Calu3 (cell line): ENCODE measurements at places on chromosomes 4 and X.

DNA sequence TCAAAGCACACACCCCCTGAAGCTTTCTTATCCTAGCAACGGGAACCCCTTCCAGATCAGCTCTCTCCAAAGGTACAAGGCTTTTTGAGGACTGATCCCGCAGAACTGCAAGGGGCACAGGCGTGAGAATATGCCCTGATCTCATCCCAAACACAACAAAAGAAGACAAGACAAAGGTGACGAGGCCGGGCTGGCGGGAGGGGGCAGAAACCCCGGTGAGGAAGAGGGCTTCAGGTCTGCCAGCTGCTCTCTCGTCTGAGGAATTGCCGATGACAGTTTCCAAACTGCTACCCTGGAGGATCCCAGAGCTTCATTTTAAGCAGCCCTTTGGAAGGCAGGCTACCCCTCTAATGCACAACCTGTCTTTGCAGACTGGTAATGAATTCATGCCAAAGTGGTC, 3.4 kb downstream of the HCFC1 start:
- H3K4me3 ChIP-seq = peak overlapping the region; percentile 42
- DNase-seq = no peak
- peaks cover 56% of the 10 kb centered on the region for H3K36me3 ChIP-seq
- peaks cover 23% of the 10 kb centered on the region for H3K4me1 ChIP-seq
- no peaks in the 10 kb centered on the region for H3K27me3 ChIP-seq

DNA sequence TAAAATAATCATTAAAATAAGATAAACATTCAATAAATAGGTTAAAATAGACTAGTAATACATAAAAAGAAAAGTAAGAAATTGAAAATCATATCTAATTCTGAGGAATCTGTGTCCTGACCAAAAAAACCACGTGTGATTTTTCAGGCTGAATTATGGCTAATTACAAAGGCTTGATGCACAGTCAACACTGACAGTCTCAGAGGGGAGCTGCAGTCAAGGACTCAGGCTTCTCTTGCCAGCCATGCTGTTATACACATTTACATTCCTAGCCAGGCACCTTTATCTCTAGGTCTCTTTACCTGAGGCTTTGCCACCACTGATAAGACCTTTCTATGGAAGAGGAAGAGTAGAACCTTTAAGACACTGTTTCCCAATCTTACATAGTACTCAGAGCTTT, 1737.7 kb upstream of the PCDH10 start:
- H3K27me3 ChIP-seq = no peaks in the 10 kb centered on the region
- H3K4me3 ChIP-seq = no peak overlapping the region
- no peaks in the 10 kb centered on the region for H3K4me1 ChIP-seq

- H3K4me3 ChIP-seq = no peak overlapping the region
- H3K4me1 ChIP-seq = no peaks in the 10 kb centered on the region
- no peaks in the 10 kb centered on the region for H3K36me3 ChIP-seq
- DNase-seq = no peak
Observed at GRCh38 chrX:112068430-112068829, 14.1 kb downstream of the TRPC5 start.

GRCh38 chr4:163591614-163592020, 97.1 kb downstream of the TMA16 start:
- DNase-seq = no peak
- H3K4me1 ChIP-seq = no peaks in the 10 kb centered on the region

- H3K4me3 ChIP-seq = no peak overlapping the region
- H3K27me3 ChIP-seq = no peaks in the 10 kb centered on the region
- DNase-seq = no peak
- no peak overlapping the region for H3K27ac ChIP-seq
- H3K4me1 ChIP-seq = peaks cover under 1% of the 10 kb centered on the region
- H3K36me3 ChIP-seq = no peaks in the 10 kb centered on the region
Observed at GRCh38 chrX:21735038-21735767, 22.7 kb downstream of the SMPX start.

DNA sequence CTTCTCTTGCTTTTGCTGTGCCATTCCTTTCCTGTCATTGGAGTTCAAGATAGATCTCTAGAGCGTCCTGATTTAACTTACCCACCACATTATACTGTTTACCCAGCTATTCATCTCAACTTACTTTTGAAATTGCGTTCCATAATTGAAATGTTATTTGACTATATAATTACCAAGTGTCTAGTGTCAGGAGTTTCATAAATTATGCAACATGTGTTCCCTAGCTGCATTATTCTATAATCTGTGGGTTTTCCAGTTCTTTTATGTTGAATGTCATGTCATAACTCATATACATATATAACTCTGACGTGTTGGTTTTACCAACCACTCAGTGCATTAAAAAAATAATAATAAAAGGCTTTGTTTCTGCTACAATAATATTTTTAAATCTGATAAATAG, 285.9 kb upstream of the ARSJ start:
- no peaks in the 10 kb centered on the region for H3K36me3 ChIP-seq
- no peak for DNase-seq
- peaks cover 35% of the 10 kb centered on the region for H3K4me1 ChIP-seq
- no peaks in the 10 kb centered on the region for H3K27me3 ChIP-seq
- peak overlapping the region; percentile 22 for H3K4me3 ChIP-seq
- peak overlapping the region; percentile 69 for H3K27ac ChIP-seq

DNA sequence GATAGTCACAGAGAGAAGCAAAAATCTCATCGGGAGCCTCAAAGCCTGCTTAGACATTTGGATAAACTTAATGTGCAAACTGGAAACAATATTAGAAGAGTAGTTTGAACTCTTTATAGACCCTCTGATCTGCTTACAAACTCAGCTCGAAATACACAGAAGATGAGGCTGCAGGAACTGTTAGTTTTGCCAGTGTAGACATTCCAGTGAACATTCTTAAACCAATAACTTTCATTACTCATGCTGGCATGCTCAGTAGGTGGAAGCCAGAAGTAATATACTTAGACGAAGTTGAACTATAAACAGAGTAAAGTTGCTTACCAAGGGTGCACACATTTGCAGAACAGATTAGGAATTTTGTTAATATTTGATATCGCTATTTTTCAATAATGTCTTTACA, 303.5 kb downstream of the ANKRD50 start:
- H3K36me3 ChIP-seq = no peaks in the 10 kb centered on the region
- no peaks in the 10 kb centered on the region for H3K27me3 ChIP-seq
- DNase-seq = no peak

DNA sequence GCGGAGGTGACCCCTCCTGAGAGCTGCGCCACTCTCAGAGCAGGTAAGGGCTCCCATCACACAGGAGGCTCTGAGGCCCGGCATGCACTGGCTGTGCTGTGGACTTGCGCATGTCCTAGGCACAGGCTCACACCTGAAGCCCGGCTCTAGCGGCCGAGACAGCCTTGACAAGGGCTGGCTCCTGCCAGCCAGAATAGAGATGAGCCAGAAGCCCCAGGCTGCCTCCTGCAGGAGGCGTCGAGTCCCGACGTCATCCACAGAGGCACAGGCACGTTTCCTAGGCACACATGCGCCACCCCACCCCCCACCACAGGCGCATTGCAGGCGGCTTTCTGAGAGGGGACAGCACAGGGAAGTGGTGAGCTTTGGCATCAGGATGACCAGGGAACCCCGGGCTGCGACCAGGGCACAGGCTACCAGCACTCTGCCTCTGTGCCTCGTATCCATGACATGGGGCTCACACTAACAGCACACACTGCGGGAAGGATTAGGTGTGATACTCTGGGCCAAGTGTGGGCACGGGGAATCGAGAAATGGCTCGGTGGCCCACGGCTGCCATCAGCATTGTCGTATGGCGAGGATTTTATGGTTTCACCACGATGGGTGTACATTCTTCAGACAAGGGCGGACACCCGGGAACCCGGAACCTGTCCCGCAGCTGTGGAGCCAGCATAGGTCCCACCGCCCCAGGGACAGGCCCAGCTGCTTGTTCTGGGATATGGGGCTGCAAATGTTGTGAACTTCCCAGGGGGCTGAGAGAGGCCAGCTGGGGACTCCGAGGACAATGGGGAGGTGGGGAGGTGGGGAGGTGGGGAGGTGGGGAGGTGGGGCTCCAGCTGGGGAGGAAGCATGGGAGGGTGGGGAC, 90.7 kb upstream of the ADRA2C start:
- H3K4me3 ChIP-seq = no peak overlapping the region
- no peak overlapping the region for H3K27ac ChIP-seq
- peaks cover 91% of the 10 kb centered on the region for H3K27me3 ChIP-seq
- no peak for DNase-seq
- no peaks in the 10 kb centered on the region for H3K4me1 ChIP-seq

- no peak overlapping the region for H3K27ac ChIP-seq
- no peak overlapping the region for H3K4me3 ChIP-seq
- no peak for DNase-seq
- H3K27me3 ChIP-seq = peaks cover 17% of the 10 kb centered on the region
- H3K4me1 ChIP-seq = no peaks in the 10 kb centered on the region
- H3K36me3 ChIP-seq = no peaks in the 10 kb centered on the region
Observed at GRCh38 chrX:11577603-11578002, 88.1 kb downstream of the ARHGAP6 start.

- no peaks in the 10 kb centered on the region for H3K4me1 ChIP-seq
- no peak overlapping the region for H3K27ac ChIP-seq
- H3K36me3 ChIP-seq = no peaks in the 10 kb centered on the region
Observed at GRCh38 chr4:117771647-117772337, 262.5 kb upstream of the NDST3 start.

DNA sequence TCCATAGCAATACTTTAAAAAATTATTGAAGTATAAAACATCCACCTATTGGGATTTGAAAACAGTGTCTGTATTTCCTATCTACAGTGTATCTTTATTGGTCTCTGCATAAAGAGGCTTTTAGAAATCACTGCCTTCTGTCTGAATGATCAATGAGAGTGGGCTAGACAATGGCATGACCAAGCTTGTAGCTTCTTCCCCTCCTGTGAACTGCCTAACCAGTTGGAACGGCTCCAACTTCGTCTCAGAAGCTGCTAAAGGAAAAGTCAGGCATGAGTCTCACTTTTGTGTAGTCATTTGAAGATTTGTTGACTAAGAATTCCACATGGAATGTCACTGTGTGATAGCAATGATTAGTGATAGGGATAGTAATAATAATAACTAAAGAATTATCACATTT, 64.2 kb downstream of the INTS12 start:
- no peaks in the 10 kb centered on the region for H3K27me3 ChIP-seq
- H3K36me3 ChIP-seq = peaks cover 6% of the 10 kb centered on the region
- DNase-seq = no peak
- no peak overlapping the region for H3K27ac ChIP-seq

DNA sequence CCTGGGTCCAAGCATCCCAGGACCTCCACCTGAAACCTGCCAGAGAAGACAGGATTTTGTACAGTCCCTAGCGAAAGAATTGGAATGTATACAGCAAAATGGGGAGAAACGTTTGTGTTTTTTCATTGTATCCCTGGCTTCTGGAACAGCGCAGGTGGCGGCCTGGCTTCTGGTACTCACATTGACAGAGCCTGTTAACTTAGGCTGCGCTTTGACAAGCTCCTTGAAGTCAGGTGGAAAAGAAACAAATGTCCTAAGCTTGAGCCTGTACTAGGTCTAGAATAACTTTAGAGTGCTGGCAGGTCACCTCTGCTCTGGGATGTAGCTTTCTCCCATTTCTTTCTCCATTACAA, 343.7 kb upstream of the KLF3 start:
- no peak overlapping the region for H3K4me3 ChIP-seq
- H3K27me3 ChIP-seq = no peaks in the 10 kb centered on the region
- no peaks in the 10 kb centered on the region for H3K36me3 ChIP-seq
- no peak overlapping the region for H3K27ac ChIP-seq
- DNase-seq = no peak

- H3K27ac ChIP-seq = no peak overlapping the region
- no peaks in the 10 kb centered on the region for H3K4me1 ChIP-seq
- no peaks in the 10 kb centered on the region for H3K36me3 ChIP-seq
- H3K4me3 ChIP-seq = no peak overlapping the region
Observed at GRCh38 chrX:72142094-72142793, 10.5 kb upstream of the RTL5 start.

DNA sequence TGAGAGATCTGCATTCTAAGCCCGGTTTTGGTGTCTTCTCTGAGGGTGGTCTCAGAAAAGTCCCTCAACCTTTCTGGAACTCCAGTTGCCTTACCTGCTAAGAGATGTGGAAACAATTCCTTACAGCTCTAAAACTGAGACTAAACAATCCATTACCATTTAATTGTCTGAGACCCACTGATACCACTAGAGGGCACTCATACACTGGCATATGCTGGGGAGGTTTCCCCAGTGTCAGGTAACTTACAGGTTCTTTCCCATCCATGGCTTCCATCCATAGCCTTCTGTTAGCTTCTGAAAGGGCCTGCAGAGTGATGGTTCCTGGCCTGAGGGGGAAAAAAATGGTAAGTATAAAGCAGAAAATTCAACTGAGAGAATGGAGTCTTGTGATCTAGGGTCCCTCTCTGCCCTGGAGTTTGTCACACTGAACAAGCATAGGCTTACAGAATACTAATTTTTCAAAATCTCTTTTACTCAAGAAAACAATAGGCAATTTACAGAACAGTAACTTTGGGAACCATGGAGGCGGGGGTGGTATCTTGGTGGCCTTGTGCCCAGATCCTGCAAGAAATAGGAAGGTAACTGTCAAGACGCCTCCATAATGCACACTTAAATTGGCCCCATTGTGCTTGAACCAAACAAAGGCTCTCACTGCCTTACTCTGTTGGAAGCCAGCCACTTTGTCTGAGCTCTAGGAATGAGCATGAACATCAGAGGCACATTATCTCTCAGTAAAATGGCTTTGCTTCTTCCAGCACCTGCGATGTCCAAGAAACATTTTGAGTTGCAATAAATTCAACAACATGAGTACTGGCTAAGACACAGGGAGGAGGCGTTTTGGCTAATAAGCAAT, 236.1 kb downstream of the OPHN1 start:
- no peak overlapping the region for H3K4me3 ChIP-seq
- H3K27me3 ChIP-seq = no peaks in the 10 kb centered on the region
- H3K36me3 ChIP-seq = no peaks in the 10 kb centered on the region

DNA sequence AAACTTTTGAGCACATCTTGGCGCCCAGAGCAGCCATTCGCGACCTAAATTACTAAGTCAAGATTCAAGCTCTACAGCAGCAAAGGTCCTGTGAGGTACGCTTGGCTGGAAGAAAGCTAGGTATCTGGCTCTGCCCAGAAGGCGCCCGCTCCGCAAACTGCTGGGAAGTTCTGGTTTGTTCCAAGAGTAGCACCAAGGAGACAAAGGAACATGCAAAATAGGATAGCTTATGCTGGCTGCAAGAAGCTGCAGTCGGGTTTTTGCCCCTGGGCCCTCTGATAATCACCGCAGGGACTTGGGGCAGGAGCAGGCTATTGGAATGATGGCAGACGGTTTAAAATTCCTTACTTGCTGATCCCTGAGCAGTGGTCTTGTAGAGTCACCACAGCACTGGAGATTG, 3.0 kb upstream of the TBX22 start:
- no peaks in the 10 kb centered on the region for H3K36me3 ChIP-seq

DNA sequence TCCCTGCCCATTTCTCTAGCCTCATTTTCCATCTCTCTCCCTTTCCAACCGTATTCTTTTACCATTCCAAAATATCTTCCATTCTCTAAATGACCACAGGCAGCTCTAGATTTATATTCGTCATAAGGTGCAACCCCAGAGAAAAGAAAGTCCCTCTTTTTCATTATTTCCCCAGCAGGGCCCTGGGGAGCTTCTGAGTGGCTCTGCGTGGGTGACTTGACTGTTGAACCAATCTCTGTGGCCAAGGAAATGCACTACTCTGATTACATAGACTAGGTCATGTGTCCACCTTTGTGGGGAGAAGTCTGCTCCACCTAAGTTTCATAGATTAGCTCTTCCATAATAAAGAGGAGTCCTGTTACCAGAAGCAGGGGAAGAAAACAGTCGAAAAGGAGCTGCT, 51.4 kb downstream of the ATOH1 start:
- peaks cover 17% of the 10 kb centered on the region for H3K27me3 ChIP-seq
- no peaks in the 10 kb centered on the region for H3K36me3 ChIP-seq
- no peaks in the 10 kb centered on the region for H3K4me1 ChIP-seq
- no peak overlapping the region for H3K27ac ChIP-seq

- no peaks in the 10 kb centered on the region for H3K36me3 ChIP-seq
- H3K27ac ChIP-seq = no peak overlapping the region
- DNase-seq = no peak
- no peak overlapping the region for H3K4me3 ChIP-seq
- no peaks in the 10 kb centered on the region for H3K4me1 ChIP-seq
Observed at GRCh38 chr4:172842779-172843178, 325.8 kb upstream of the GALNT7 start.
